Effector CD4-positive, alpha-beta T cell (primary cell): ENCODE measurements at places on chromosomes 11 and 22.

GRCh38 chr11:77154381-77155081, 26.5 kb downstream of the MYO7A start:
- no peak for DNase-seq

GRCh38 chr11:62054081-62054480, 69.7 kb upstream of the INCENP start:
- DNase-seq, result no peak

DNA sequence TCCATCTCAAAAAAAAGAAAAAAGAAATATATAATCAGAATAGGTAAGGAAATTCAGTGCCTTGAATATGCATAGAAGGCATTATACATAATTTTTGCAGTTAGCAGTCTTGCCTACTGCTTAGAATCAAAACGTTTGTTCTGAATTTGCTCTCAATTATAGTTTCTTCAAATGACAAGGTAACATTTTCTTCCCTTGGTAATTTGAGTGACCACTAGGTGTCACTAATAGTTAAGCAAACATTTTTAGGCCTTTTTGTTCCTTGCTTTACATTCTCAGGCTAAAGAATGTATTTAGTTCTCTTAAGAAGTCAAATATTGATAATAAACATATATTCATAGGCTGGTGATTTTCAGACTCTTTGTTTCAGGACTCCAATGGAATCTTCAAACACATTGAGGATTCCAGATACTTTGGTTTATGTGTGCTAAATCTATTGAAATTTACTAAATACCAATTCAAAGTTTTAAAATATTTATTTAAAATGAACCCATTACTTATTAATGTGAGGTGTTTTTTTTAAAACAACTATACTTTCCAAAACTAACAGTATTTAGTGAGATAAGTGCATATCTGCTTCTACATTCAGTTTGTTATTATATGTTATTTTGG, 55.0 kb upstream of the DEPDC7 start:
- DNase-seq, result no peak

DNA sequence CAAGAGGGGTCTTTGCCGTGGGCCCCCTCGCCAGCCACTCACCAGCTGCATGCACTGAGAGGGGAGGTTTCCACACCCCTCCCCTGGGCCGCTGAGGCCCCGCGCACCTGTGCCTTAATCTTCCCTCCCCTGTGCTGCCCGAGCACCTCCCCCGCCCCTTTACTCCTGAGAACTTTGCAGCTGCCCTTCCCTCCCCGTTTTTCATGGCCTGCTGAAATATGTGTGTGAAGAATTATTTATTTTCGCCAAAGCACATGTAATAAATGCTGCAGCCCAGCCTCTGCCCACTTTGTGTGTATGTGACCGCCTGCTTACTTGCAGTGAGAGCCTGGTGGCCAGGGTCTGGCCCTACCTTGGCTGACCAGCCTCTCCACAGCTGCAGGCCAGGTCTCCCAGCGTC, 2.8 kb upstream of the CRACR2B start:
- DNase-seq, result no peak

GRCh38 chr11:66509131-66509561, 1.3 kb upstream of the BBS1 start:
- no peak for DNase-seq
